ENCODE measurements at places on chromosomes 5 and 9. TPM values are rescaled to one million over a fixed set of nuclear protein-coding genes. Genes with fewer than 3 reads are reported as not detected.
A peak's percentile ranks its signal among the peaks of the same experiment; 100 is the strongest.

DNA sequence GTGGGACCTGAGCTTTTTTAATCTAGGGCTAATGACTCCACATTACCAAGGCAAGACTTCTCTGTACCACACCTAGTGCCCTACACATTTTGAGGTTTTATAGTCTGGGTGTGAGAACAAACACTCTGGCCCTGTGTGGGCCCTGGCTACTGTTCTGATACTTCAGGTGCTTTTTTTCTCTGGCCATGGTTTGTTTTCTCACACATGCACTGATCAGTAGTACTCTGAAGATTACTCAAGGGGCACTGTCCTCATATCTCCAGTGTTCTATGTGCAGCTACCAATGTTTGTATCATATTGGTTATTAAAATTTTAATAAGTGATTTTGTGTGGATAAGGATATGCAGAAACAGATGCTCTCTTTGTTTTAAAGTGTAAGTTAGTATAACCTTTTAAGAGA lies 5.9 kb upstream of the C9orf40 start:
- DNase-seq, result no peak

GRCh38 chr9:106689089-106689488 lies 173.9 kb upstream of the ZNF462 start:
- DNase-seq, result no peak

DNA sequence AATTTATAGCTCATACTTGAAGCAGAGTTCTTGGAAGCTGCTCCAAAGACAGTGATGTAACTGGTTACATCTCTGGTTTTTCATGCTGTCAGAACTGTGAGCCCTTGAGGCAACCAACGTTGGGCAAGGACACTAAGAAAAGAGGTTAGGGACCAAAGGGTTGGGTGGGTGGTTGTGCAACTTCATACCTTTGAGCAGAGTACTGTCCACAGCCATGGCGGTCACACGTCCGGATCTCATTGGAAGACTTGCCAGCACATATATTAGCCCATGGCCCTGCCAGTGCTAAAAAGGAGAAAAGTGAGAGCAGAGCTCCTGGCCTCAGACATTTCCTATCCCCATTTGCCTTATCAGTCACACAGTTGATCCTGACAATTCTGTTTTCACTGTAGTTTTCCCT lies 2.1 kb downstream of the LECT2 start:
- no peak for DNase-seq

DNA sequence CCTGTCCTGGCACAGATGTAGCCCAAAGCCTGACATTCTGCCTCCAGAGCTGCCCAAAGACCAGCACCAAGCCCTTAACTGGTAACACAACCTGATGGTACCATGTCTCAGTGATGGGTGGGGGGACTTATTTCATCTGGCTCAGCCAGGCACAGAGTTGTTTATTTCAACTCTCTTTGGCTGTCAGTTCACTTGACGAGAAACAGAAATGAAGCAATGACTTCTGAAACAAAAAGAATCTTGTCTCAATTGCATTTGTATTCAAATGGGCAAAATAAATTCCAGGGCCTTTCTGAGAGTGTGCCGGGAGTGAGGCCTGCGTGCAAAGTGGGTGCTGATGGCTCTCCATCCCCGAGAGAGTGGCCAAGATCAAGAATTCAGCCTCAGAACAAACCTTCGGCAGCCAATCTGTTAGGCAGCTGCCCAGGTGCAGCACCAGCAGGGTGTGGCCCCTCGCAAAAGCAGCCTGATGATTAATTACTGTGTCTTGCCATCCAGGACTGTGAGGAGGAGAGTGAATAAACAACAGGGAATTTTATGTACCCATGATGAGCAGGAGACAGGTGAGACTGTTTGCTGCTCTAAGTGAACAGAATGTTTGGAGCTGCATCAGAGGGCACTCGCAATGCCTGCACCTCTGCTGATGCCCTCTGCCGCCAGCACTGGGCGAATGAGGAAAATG lies 238.0 kb downstream of the HSPA4 start:
- no peak for DNase-seq

DNA sequence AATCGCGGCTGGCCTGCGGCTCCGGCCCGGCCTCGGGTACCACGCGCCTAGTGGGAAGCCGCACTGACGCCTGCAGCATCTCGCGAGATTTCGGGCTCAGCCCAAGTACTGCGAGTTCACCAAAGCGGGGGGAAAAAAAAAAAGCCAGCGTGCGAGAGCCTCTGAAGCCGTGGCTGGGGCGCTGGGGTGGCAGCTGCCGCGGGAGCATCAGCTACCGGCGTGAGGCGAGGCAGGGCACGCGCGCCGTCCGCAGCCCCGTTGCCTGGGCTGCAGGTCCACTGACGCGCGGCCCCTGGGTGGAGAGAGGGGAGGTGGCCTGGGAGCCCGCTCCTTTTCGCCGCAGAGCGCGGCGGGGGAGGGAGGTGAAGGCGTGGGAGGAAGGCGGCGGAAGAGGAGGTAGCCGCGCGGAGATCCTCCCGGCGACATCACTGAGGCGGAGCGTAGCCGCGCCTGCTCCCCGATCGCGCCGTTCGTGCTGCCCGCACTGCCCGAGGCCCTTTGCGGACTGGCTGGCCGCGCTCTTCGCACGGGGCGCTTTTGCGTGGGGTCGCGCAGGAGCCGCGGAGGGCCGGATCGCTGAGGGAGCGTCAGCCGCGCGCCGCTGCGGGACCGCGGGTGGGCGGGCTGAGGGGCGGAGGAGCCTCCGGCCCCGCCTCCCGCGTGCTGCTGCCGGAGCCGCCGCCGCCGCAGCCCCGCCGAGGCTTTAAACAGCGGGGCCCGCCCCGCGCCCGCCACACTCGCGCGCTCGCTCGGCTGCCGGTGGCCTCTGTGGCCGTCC lies at the start of gene SLC12A2:
SLC12A2 (plus strand) TSS at position 734 of the 778 bp plus-strand sequence. CDS start 189 bp downstream, outside the sequence.
- peak; percentile 90 for DNase-seq

GRCh38 chr9:124045076-124045829 lies 33.7 kb downstream of the LHX2 start:
- DNase-seq, result no peak

Gene KLHL3
- 37.2 TPM for total RNA-seq

Gene EDIL3
- not detected for total RNA-seq

Data from naive thymus-derived CD8-positive, alpha-beta T cell (primary cell).